Kasumi-1 (cell line): ENCODE measurements at places on chromosomes 12 and 14.

DNA sequence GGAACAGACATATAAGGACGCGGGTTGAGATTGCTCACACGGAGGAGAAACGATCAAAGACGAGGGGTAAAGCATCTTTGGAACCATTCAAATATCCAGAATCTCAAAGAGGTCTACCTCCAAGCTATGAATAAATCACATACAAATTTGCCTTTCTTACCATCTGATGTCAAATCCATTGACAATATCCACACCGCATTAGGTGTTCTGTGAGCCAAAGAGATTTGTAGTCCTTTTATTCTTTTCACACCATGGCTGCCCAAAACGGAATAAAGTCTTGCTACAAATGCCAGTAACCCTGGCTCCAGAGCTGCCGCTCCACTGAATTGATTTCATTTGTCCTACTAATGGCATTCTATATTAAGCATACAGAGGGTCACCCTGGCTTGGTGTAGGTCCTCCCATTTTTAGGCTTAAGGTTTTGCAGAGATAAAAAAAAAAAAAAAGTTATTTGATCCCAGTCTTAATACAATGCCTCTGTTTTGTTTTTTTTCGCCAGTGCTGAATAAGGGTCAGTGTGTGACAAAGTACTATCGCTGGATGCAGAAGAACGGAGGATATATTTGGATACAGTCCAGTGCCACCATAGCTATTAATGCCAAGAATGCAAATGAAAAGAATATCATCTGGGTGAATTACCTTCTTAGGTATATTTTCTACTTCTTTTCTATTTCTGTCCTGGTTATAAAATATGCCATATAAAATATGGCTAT lies 157.3 kb downstream of the EGLN3 start:
- DNase-seq: no peak

GRCh38 chr14:20855652-20856291 lies 35.4 kb upstream of the RNASE3 start:
- DNase-seq: peak; percentile 95

DNA sequence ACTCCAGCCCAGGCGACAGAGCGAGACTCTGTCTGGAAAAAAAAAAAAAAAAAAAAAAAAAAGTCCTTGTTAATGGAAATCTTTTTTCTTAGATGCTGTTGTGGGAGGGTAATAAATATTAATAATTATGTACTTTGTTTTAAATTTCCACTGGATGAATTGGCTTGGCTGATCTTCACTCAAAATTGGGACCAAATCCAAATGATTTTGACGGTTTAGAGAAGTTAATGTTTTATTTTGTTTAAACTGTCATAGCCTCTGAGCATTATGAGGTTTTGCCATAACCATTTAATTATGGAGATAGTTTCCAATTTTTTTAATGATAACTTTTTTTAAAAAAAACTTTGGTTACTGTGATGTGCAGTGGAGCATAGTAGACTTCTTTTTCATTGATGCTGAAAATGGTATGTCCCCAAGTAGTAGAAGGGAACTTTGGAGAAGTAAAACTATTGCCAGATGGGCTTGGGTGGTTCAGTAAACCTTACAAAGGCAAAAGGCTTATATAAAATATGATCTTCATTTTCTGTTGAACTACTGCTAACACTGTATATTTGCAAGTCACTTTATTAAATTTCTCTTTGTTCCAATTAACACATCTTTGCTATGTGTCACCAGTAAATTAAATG lies 3.9 kb upstream of the PMCH start:
- DNase-seq: no peak

GRCh38 chr14:101196795-101197590 lies 293.5 kb upstream of the RTL1 start:
- DNase-seq: no peak

DNA sequence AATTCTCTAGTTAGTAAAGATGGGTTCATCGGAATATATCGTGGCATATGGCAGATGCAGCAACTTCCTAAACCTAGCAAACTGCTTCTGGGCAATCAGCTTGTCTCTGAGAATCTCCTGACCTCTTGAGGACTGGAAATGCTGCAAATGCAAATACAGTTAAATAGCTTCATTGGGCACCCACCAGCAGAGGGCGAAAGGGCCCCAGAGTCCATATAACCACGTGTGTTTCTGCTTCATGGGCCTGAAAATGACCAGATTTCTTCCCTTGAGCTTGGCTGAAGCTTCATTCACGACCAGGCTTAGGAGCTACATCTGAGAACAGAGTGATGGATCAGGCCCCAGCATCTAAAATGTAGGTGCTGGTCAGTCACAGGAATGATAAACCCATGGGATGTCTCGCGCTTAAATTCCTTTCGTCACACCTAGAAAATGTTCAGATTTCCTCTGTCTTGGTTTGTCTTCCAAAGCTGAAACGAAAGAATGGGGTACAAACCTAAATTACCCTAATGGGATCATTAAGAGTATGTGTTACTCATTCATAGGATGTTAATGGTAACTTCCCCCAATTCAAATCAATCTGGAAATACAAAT lies 1482.5 kb upstream of the TMEM132C start:
- peak; percentile 5 for DNase-seq

- no peak for DNase-seq
Observed at GRCh38 chr12:83172441-83172840, 485.7 kb downstream of the TMTC2 start.

GRCh38 chr14:23321572-23322547 lies 603 bp downstream of the PABPN1 start:
- peak; percentile 32 for DNase-seq

- DNase-seq: no peak
Observed at GRCh38 chr14:56221382-56222128, 103.3 kb downstream of the PELI2 start.

- no peak for DNase-seq
Observed at GRCh38 chr14:95316821-95317220, 2.9 kb downstream of the CLMN start.

DNA sequence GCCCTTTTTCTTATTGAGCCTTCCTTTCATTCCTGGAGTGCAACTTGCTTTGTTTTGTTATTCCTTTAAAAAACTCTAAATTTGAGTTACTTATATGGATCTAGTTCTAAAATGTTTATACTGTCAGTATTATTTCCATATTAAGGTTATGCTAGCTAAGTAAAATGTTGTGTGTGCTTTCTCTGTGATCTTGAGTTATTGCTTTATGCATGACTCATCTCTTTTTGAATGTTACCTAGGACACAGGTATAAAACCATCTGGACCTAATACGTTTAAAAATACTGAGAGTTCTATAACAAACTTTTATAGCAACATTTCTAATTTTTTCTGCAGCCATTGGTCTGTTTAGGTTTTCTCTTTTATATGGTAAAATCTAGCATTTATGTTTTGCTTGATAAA lies 132.8 kb upstream of the LGR5 start:
- no peak for DNase-seq

- DNase-seq: no peak
Observed at GRCh38 chr14:104267895-104268294, 129.5 kb downstream of the KIF26A start.

DNA sequence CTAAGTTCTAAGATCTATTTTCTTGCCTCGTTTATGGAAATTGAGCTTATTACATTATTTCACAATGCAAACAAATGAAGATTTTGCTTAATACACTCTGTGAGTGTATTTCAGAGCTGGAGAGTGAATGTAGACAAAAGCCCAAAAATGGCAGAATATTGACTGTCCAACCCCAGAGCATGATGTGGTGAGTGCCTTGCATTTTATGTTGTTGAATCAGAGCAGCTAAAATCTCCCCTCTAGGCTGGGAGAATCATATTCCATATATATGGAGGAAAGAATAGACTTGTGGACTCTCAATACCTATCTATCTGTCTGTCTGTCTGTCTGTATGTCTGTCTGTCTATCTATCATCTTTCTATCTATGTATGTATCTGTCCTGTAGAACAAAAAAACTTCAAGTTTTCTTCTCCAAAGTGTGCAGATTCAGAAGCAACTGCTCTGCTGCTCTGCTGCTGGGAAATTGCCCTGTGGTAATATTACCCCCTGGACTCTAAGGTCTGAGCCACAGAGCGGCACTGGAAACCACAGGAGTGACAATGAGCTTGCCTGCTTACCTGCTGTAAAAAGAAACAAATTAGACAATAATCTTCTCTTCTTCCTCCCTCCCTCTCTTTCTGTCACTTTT lies 209.4 kb upstream of the PRICKLE1 start:
- DNase-seq: no peak

GRCh38 chr14:104307627-104308401 lies 169.4 kb downstream of the KIF26A start:
- no peak for DNase-seq

- DNase-seq: no peak
Observed at GRCh38 chr12:62943779-62944395, 8.9 kb upstream of the PPM1H start.

GRCh38 chr12:99121546-99121945 lies 476.5 kb downstream of the APAF1 start:
- DNase-seq: no peak

- no peak for DNase-seq
Observed at GRCh38 chr14:106051796-106052195, 525.4 kb downstream of the TMEM121 start.

- DNase-seq: no peak
Observed at GRCh38 chr14:58731465-58732293, 93.9 kb downstream of the DACT1 start.

- DNase-seq: peak; percentile 76
Observed at GRCh38 chr14:51283402-51284085, 43.5 kb downstream of the TMX1 start.

- DNase-seq: no peak
Observed at GRCh38 chr12:104713444-104713843, 244.6 kb downstream of the SLC41A2 start.

GRCh38 chr14:101125719-101126651 lies 222.5 kb upstream of the RTL1 start:
- DNase-seq: no peak

GRCh38 chr12:15364221-15365160 lies 42.2 kb downstream of the PTPRO start:
- no peak for DNase-seq

- no peak for DNase-seq
Observed at GRCh38 chr14:95282354-95282985, 37.2 kb downstream of the CLMN start.

- DNase-seq: peak; percentile 53
Observed at GRCh38 chr12:100447381-100447780, 26.3 kb upstream of the NR1H4 start.

DNA sequence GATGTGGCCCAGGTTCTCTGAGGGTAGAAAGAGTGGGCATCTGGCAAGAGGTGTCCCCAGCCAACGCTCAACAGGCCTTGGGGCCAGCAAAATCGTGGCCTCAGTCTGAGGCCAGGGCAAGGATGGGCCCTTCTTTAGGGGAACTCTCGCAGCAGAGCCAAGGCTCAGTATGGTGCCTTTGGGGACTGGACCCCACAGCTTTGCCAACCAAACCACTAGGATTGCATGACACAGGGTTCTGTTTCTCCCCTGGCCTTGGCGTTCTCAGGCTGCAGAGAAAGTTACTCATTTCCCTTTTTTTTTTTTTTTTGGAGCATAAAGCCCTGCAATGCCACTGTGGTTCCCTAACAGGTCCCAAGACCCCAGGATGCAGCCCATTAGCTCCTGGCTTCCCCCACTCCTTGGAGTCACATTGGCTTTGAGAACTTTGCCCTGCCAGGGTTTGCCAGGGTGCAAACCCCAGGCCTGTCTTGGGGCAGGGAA lies 100.6 kb downstream of the LGMN start:
- no peak for DNase-seq

DNA sequence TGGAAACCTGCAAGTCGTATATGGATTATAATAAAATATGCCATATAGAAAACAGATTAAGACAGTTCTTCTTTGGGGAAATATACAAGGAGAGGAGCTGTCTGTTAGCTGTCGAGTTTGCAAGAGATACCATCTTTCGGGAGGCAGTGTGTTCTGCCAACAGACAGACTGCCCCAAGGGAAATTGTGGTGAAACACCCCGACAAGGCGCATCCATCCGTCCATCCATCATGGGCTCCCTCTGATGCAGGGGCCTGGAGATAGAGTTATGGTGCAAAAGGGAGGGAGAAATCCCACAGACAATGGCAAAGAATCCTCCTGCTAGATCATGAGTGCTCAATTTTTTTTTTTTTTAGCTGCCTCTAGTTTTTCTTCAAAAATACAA lies 156.3 kb downstream of the DPF3 start:
- no peak for DNase-seq

GRCh38 chr12:70383484-70383883 lies 17.4 kb downstream of the KCNMB4 start:
- no peak for DNase-seq

DNA sequence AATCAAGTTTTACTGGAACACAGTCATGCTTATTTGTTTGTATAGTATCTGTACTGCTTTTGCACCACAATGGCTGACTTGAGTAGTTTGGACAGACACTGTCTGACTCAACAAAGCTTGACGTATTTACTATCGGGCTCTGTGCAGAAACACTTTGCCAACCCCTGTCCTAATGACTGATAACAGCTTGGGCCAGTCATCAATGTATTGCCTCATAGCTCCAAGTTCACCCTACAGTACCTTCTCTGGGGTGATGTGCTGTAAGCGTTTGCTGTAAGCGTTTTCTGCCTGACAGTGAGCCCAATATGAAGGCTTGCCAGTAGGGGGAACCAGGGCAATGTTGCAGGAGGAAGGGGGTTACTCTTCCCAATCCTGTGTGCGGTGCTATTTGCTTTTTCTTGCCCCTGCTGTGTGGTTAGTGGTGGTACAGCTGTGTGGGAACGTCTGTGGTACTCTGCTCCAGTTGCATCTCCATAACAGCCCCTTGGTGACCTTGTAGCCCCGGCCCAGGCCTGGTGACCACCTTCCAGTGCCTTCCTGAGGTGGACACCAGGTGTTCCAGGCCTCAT lies 5.4 kb upstream of the CCDC177 start:
- peak; percentile 77 for DNase-seq

DNA sequence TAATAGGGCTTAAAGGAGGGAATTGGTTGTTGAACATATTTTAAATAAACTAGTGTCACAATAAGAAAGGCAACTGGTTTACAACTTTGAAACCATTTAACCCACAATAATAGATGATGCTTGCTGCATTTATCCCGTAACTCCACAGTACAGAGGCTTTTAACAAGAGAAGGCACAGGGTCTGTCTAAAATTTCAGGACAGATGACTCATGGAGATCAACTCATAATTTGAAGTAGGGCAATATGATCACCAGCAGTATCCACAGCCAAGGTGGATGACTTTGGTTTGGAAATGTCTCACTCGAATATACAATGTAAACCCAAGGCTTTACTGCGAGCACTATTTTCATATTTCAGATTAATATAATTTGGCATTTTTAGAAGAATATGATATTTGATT lies 340.2 kb downstream of the LRIG3 start:
- no peak for DNase-seq

DNA sequence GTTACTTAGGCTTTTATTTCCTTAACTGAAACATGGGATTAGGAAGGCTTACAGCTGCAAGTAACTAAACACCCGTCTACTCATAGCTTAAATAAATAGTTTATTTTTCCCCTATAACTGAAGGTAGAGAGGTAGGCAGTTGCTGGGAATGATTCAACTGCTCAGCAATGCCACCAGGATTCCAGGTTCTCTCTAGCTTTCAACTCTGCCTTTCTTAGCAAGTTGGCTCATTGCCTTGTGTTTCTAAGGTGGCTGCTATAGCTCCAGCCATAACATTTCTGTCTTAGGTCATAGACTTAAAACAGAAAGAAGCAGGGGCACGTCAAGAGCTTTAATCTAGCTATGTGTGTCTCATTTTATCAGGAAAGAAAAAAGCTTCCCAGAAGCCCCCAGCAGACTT lies 103.7 kb upstream of the MDM1 start:
- no peak for DNase-seq
